ENCODE measurements at places on chromosomes 2 and 18.

GRCh38 chr2:241289597-241289996, 25.9 kb downstream of the HDLBP start:
- DNase-seq = no peak

DNA sequence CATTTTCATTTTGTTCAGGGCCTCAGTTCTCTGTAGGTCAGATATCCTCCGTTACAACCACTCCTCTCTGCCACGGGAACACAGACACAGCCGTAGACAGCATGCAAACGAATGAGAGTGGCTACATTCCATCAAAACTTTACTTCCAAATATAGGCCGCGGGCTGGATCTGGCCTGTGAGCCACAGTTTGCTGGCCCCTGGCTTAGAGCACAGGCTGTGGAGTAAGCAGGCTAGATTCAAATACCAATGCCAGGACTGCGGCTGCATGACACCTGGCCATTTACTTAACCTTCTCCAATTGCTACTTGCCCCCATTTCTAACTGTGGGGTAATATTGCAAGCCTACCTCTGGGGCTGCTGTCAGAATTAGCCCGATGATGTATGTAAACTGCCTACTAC, 325.8 kb upstream of the POU3F3 start:
- DNase-seq = no peak

- no peak for DNase-seq
Measured at GRCh38 chr2:188865681-188866080, 108.5 kb upstream of the COL3A1 start.

DNA sequence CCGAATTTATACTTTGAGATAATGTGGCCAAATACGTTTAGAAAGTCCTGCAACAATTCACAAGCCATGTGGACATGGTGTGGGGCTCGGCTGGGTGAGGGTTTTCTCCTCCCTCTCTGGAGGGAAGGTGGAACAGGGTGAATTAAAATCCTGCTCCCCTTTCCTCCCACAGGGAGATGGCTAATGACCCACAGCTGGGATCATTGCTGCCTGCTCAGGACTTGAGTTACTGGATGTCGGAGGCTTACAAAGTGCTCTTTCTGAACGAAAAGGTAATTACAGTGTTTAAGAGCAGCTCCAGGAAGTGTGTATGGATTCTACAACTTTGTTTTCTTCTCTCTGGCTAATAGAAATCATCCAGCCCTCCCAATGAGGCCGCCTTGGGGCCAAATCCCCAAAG, 97.9 kb upstream of the ALKAL2 start:
- DNase-seq = no peak

DNA sequence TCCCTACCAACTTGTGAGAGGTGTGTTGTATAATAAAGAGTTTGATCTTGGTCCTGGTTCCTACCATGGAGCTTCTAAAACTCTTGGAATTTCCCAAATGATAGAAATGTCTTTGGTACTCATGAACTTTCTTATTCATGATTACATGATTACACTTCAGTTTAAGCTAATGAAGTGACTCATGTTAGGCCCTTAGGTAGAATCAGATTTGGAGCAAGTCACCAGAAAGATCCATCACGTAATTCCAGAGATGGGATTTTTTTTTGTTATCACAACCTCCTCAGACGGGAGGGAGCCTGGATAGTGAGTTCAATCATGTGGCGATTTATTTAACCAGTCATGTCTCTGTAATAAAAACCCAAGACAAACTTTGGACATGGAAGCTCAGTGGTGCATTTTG, 1287.6 kb upstream of the ZEB2 start:
- no peak for DNase-seq

Data from activated CD4-positive, alpha-beta T cell treated with anti-CD3 and anti-CD28 coated beads for 36 hours (primary cell).